Stimulated activated CD8-positive, alpha-beta memory T cell treated with anti-CD3 and anti-CD28 coated beads, Interleukin-4, amount 100 ng/mL, for 1 hour (primary cell): ENCODE measurements at places on chromosomes 1 and 21.

DNA sequence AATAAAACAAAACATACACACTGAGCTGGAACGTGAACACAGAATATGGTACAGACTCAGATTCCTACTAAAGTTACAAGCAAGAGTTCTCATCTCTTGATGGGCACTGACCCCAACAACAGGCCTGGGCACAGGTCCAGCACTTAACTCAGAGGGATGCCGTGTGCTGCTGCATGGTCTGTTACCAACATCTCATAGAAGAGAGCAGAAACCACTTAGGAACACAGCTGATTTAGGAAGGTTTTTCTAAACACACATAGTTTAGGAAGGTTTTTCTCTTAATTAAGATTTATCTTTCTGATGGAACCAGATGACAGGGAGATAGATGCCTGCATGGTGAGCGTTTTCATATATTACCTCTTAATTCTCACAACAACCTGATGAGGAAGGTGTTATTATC is 1.5 kb downstream of the GCLM start:
- DNase-seq: no peak

DNA sequence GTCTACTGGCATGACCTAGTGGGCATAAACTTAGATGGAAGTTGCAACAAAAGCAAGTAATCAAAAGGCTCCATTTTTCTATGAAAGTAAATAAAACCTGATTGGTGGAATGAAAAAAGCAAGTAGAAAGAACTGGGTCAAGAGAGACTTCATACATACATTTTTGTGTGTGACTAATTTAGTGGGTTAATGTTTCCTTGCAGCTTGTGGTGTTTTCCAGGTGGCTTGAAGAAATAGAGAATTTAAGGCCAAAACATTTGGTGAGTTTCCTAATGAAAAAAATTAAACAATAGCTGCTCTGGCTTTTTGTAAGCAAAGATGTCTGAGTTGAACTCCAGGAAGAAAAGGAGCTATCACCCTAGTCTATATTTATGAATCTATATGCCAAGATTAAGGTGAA is 71.0 kb downstream of the ZC3H11B start:
- DNase-seq: no peak

- DNase-seq: no peak
These were observed 33.3 kb downstream of the FOXD2 start for GRCh38 chr1:47471163-47471562.

- DNase-seq: no peak
These were observed 11.4 kb downstream of the PPFIA4 start for GRCh38 chr1:203037509-203038190.

GRCh38 chr1:4743978-4744750 is 89.8 kb downstream of the AJAP1 start:
- no peak for DNase-seq
